Amygdala (tissue), 56 donors: ENCODE measurements at places on chromosomes 2 and 18.

DNA sequence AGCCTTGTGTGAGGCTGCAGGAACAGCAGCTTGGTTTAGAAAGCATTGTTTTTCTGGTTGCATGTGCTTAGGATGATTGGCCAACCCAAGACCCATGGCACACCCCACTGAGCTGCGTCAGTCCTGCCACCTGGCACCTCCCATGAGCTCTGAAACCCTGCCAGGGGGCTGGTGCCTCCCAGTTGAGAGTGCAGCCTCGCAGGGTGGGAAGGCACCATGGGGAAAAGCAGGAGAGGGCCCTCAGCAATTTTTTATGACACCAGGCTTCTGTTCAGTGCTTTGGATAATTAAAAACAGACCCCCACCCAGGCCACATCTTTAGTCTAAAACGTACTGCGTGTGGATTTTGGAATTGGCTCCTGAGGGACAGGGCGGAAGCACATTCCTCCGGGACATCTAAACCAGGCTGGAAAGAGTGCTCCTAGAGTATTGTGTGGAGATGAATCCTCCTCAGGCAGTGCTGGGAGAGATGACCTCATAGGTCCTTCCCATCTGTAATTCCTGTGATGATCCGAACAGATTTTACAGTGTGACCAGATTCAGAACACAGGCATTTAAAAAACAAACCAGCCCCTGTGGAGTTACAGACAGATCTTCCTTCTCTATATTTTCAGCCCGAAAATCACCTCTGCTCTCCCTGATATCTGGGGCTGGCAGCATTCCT lies 438.3 kb downstream of the ZNF521 start:
- DNase-seq: no peak

DNA sequence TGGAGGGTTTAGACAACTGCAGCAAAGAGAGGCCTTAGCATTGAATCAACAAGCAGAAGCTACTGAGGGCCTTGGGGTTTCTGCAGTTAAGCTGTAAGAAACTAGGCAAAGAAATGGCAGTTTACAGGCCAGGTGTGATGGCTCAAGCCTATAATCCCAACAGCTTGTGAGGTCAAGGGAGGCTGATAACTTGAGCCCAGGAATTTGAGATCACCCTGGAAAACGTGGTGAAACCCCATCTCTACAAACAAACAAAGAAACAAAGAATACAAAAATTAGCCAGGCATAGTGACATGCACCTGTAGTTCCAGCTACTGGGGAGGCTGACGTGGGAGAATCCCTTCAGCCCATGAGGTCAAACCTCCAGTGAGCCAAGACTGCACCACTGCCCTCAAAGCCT lies 421.6 kb upstream of the CHST9 start:
- DNase-seq: no peak

GRCh38 chr2:216653093-216653799 lies 20.0 kb downstream of the IGFBP2 start:
- DNase-seq: no peak

GRCh38 chr2:146228466-146229058 lies 1616.3 kb upstream of the ACVR2A start:
- DNase-seq: no peak

- no peak for DNase-seq
Observed at GRCh38 chr18:70462078-70462439, 173.2 kb downstream of the SOCS6 start.

GRCh38 chr2:84486441-84487115 lies 27.5 kb upstream of the SUCLG1 start:
- no peak for DNase-seq

DNA sequence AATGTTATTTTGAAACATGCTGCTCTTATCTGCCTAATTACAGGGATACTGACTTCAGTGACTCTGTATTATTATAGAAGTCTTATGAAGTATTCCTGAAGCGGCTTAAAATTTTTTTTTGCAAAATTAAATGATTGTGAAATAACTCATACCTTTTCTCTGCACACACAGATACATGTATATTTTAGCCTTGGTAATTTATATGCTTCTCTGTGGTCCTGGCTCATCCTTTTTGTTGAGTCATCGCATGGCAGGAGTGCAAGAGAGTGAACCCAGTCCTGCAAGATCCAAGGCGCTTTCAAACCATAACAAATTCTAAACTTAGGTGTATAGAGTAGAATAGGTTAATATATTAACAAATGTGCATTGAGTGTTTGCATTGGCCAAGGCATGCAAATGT lies 8.6 kb downstream of the CCNT2 start:
- no peak for DNase-seq

DNA sequence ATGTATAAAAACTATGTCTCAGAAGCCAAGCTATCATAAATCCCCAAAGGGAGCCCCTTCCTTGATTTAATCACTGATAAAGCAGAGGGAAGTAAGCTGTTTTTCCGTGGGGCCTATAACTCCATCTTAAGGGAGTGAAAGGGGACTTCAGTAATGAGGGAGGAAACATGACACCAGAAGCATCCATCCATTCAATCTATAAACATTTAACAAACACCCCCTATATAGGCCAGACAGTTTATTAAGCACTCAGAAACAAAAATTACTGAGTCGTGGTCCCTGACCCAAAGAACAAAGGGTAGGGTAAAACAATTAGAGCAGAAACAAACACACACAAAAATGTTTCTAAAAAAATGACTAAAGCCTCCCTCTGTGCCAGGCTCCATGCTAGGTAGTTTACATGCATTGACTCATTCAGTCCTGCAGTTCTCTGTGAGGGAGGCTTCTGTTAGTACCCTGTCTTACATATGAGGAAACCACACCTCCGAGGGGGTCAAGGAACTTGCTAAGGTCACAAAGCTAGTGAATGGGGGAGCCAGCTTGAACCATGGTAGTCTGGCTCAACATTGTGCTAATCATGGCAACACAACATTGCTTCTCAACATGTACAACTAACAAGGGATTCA lies 472.1 kb downstream of the CDH2 start:
- no peak for DNase-seq

- no peak for DNase-seq
Observed at GRCh38 chr18:9209279-9209678, 72.7 kb downstream of the ANKRD12 start.

DNA sequence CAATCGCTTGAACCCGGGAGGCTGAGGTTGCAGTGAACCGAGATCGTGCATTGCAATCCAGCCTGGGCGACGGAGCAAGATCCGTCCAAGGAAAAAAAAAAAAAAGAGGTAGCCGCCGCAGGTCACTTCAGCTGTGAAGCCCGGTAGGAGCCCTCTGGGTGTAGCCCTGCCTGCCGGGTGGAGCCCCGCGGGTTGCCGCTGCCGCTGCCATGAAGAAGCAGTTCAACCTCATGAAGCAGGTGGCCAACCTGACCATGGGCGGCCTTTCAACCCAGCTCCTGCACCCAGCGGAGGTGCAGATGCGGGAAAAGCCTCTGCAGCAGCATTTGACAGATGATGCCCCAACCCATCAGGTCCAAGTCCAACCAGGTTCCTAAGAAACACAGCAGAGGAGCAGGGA lies 219.5 kb upstream of the SLC39A10 start:
- no peak for DNase-seq

GRCh38 chr18:71237641-71238040 lies 948.8 kb downstream of the SOCS6 start:
- no peak for DNase-seq

GRCh38 chr2:132479155-132479554 lies 62.5 kb downstream of the GPR39 start:
- no peak for DNase-seq

- no peak for DNase-seq
Observed at GRCh38 chr2:110095994-110096633, 19.5 kb downstream of the MALL start.

DNA sequence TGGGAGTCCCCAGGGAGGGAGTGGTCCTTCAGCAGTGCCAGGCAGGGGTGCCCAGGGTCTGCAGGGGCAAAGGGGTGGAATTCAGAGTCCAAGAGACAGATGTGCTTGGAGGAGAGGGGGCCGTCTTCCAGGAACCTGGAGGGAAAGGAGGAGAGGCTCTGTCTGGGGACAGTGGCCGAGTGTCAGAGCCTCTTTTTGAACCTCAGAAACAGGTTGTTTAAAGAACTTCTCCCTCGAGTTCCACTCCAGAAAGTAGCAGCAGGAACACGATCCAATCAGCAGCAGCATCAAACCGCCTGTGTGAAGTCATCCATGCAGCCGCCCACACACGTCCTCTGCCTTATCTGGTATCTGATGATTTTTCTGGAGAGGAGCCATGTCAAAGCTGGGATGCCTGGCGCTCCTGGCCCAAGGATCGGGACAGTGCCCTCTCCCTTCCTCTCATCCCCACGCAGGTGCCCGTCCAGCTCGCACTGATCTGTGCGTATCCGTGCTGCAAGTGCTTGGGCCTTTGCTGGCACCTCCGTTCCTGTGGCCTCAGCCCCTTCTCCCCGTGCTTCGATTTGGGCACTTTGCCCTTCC lies 205.1 kb downstream of the NDUFA10 start:
- no peak for DNase-seq

GRCh38 chr2:202098291-202098690 lies 25.2 kb downstream of the KIAA2012 start:
- no peak for DNase-seq

DNA sequence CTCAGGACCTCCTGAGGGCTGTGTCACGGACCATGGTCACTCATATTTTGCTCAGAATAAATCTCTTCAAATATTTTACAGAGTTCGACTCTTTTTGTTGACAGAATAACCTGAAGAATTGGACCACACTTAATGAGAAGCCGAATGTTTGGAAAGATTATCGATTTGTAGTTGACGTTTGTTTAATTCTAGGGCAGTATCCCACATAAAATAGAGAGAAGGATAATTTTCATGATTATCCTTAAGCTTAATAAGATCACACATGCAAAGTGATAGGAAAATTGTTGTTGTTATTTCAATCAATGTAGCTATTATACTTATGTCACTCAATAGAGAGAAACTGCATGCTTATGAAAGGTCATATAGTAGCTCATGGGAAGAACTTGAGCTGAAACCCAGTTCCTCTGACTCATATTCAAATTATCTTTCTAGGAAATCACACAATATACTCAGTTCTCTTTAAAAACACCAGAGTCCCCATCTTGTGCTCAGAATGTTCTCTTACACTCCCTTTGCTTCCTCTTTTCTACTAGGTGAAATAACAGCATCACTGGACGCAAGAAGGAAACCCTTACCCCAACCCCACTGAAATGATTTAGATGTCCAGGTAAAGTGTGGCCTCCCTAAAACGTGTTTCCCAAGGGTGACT lies 982.1 kb downstream of the TSN start:
- DNase-seq: no peak

DNA sequence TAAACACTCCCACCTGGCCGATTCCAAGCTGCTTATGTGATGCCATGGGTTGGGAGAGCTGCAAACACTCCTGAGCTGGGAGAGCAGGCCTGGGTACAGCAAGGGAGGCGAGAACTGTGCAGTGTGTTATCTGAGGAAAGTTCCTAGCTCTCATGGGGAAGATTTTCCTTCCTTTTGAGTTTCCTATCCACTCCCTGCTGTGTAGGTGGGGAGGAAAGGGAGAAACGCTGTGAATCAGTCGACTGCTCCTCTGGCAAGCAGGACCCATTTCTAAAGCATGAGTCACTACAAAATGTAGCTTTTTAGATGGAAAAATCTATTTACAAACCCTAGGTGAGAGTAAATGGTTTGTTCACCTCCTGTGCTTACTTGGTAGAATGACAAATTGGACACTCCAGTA lies 80.4 kb downstream of the SH3RF3 start:
- DNase-seq: no peak

GRCh38 chr2:8547284-8548064 lies 134.4 kb upstream of the ID2 start:
- no peak for DNase-seq

DNA sequence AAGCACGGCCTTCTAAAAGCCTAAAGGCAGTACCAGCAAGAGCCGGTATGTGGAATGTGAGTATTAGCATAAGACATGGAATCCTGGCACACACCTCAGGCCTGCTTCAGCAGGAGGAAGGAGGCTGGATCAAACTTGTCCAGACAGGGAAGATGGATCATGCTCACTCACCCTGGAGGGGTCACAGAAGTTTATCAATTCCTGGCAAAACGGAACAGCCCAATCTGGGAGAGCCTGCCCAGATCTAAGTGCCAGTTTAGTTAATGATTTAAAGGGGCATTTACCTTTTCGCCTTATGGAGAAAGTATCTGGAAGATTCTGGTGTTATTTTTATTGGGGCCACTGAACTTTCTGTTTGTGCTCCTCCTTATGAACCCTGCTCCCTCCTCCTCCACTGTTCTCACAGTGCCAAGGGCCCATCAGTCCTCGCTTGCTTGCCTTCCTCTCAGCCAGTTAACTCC lies 58.3 kb upstream of the NFE2L2 start:
- no peak for DNase-seq
